ENCODE measurements at places on chromosomes 16 and 17.

DNA sequence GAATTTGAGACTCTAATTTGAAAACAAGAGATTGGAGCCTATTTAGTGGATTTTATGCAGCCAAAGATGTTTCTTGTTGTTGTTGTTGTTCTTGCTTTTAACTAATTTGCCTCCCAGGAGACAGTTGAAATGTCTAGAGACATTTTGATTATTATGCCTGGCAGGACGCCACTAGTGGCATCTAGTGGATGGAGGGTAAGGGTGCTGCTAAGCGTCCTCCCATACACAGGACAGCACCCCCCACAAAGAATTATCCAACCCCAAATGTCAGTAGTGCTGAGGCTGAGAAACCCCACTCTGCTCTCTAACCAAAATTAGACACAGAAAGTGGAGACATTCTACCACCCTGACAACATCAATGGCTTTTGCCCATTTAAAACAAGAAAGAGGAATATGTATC lies 15.4 kb upstream of the HSBP1 start:
- no peak for DNase-seq

GRCh38 chr17:66667491-66668030 lies 167.4 kb upstream of the CACNG5 start:
- DNase-seq, result peak; percentile 59

- no peak for DNase-seq
Observed at GRCh38 chr17:80413771-80414507, 1.0 kb upstream of the ENDOV start.

GRCh38 chr16:88854306-88855111 lies 2.2 kb downstream of the GALNS start:
- DNase-seq, result no peak

DNA sequence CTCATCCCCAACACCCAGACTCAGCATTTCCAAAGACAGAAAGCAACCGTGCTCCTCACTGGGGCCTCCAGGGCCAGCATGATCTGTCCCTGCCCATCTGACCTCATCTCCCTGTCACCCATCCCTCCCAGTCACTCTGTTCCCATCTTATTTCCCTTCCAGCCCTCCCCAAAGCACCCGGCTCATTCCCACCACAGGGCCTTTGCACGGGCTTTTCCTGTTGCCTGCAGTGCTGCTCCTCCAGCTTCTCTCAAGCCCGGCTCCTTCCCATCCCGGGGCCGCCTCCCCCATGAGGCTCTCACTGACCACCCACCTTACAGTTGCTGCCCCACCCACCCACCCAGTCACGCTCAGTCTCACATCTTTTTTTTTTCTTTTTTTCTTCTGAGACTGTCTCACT lies 54.8 kb downstream of the RMI2 start:
- DNase-seq, result no peak

GRCh38 chr17:41977991-41978390 lies 11.4 kb downstream of the CNP start:
- DNase-seq, result no peak

GRCh38 chr17:59505610-59506276 lies 59.7 kb upstream of the DHX40 start:
- DNase-seq, result no peak

Measured in stimulated activated CD8-positive, alpha-beta memory T cell treated with anti-CD3 and anti-CD28 coated beads, Interleukin-4, amount 100 ng/mL, for 4 hours (primary cell).